IMR-90 (cell line): ENCODE measurements at places on chromosomes 6 and 20. TPM values are rescaled to one million over a fixed set of nuclear protein-coding genes. Genes with fewer than 3 reads are reported as not detected.

- no peaks in the 10 kb centered on the region for H3K36me3 ChIP-seq
- DNase-seq = no peak
- H3K4me3 ChIP-seq = no peak overlapping the region
- no peak overlapping the region for H3K27ac ChIP-seq
- H3K27me3 ChIP-seq = peaks cover 4% of the 10 kb centered on the region
- peaks cover 2% of the 10 kb centered on the region; the same call in 1 of the 2 replicates for H3K4me1 ChIP-seq
These were observed 3.0 kb upstream of the CTNNBL1 start for GRCh38 chr20:37690626-37691369.

DNA sequence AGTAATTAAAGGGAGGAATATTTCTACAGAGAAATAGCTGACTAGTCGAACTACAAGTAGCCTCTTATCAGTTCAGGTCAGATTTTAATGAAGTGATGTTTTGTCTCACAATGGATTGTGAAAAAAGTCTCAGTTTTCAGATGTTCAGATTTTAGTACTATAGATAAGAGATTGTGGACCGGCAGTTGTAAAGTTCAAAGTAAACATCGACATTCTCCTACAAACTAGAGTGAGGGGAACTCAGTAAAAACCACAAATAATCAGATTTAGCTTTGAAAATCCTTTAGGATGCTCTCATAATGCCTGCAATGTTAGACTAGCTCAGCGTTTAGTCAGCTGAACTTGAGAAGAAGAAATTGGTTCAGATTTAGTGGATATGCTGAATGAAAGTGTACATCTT, 39.9 kb downstream of the RCAN2 start:
- H3K36me3 ChIP-seq = no peaks in the 10 kb centered on the region
- H3K27me3 ChIP-seq = no peaks in the 10 kb centered on the region
- H3K4me1 ChIP-seq = no peaks in the 10 kb centered on the region
- no peak overlapping the region for H3K27ac ChIP-seq

DNA sequence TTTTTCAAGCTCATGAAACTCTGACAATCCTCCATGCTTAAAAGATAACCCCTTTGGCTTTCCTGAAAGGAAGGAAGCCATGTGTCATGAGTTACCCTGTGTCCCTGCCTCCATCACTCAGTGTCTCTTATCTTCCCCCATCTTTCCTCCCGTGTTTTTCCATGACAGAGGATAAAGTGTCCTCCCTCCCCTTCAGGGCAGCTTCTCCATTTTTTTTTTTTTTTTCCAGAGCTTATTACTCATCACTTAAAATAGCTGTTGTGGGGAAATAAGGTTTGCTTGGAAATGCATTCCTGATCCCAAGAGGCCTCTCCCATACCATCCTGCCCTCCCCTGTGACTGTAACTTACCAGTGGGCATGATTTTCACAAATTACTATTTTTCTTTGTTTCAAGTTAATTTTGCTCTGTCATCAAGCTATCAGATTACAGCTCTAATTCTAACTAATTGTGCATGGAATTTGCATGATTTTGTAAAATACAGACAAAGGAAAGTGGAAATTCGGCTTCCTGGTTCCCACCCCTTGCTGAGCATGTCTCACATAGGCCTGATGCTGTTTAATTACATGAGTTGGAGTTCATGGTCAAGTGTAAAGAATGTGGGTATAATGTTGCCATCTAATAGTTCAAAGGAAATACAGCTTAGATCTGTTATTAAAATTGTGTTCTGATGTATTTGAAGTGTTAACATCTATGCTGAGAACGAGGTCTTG, 614.5 kb upstream of the FLRT3 start:
- H3K27ac ChIP-seq = no peak overlapping the region
- H3K27me3 ChIP-seq = no peaks in the 10 kb centered on the region
- no peaks in the 10 kb centered on the region for H3K4me1 ChIP-seq

Gene BNIP5
- not detected in 2 replicates for total RNA-seq

Gene RNF182
- total RNA-seq = 6.4 and 9.1 TPM in 2 replicates

Gene VGLL2
- total RNA-seq = not detected in 2 replicates

Gene BANF2
- not detected in 2 replicates for total RNA-seq
